ENCODE measurements at places on chromosomes 2 and 18.

GRCh38 chr2:83282841-83283240, 1176.2 kb downstream of the SUCLG1 start:
- DNase-seq = no peak

DNA sequence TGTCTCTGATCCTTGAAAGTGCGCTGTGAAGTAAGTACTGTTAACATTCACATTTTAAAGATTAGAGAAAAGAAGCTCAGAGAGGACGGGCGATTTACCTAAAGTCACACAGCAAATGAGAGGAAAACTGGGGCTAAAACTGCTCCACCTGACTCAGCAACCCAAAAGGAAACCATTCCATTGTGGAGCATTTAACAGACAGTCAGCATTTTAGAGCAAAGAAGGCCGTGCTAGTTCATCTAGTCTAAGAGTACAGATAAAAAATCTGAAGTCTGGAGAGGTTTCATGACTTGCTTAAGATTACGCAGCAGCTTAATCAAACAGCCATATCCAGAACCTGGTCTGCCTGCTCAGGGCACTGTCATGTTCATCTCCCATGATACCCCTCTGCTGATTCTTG, 19.9 kb upstream of the KCNF1 start:
- no peak for DNase-seq

GRCh38 chr2:217105733-217106649, 246.1 kb upstream of the TNP1 start:
- DNase-seq = no peak

DNA sequence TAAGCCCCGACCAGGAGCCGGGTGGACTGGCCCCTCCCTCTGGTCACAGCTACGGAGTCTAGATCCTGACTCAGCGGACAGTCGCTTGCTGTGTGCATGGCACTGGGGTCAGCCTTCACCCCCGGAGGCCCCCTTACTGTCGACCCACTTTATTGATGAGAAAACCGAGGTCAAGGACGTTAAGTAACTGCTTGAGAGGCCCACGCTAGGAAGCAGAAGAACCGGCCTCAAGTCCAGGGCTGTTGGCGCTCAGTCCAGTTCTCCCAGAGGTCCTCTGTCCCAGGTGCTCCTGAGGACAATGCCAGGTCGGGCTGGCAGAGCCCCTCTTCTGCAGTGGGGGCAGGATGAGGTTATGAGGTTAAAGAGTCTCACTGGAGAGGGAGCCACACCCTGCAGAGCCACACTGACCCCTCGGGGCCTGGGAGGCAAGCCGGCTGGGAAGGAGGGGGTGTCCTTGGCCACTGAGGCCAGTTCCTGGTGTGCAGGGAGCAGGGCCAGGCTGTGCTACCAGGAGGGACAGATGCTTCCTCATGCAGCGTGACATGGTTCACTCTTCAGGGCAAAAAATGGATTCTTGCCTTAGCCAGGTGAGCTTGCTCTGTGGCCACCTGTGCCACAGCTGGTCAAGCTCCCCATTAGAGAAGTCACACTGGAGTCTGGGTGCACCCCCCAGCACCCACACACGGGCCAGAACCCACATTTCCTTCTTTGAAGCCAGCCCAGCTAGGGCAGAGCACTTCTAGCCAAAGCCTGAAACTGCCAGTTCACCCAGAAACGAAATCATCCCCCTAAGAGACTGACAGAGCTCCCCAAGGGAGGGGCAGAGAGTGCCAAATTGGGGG, 47.3 kb upstream of the HPCAL1 start:
- no peak for DNase-seq

DNA sequence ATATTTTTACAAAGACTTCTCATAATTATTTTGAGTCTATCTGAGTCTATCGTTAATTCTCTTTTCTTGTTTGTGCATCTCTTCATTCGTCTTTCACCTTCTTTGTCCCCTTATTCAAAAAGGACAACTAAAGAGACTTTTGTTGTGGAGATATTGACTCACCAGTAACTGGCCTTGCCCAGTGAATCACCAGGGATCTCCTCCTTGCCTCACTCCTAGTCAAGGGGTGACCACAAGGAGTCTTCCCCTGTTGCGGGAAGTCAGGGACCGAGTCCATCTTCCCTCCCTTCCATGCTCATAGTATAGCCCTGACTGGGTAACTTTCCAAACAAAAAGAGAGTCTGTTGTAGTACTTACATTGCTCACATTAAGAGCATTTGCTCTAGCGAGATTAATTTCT, 158.9 kb downstream of the NEB start:
- no peak for DNase-seq

GRCh38 chr2:160575368-160575767, 81.8 kb upstream of the RBMS1 start:
- no peak for DNase-seq

DNA sequence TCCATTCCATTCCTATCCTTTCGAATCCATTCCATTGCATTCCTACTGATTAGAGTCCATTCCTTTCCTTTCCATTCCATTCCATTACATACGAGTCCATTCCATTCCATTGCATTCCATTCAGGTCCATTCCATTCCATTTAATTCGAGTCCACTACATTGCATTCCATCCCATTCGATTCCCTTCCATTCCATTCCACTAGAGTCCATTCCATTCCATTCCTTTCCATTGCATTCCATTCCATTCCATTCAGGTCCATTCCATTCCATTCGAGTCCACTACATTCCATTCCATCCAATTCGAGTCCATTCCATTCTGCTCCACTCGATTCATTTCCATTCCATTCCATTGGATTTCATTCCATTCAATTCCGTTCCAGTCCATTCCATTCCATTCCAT, 1133.6 kb downstream of the RPIA start:
- no peak for DNase-seq

GRCh38 chr2:130836501-130837174, at the start of gene ARHGEF4:
TSS of gene ARHGEF4 (plus strand) at chr2:130836914. CDS start at chr2:130836954, 40 bp downstream.
- DNase-seq = no peak

DNA sequence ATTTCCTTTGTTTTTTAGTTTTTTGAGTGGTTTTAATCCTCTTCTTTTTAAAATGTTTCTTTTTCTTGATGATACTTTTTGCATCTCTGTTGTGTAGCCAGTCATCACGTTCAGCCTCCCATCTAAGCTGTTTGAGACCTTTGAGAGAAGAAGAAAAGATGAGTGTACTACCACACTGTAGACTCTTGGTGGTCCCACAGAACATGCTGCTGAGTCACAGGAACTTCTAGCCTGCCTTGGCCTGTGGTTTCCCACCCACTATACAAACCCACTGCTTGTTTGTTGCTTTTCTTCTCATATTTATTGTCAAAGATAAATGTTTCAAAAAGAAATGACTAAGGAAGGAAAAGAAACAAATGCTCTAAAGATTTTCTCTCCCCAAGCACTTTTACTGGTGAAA, 5.5 kb downstream of the CEBPZOS start:
- peak; percentile 24 for DNase-seq

GRCh38 chr18:10685484-10685883, 159.7 kb downstream of the NAPG start:
- DNase-seq = no peak

DNA sequence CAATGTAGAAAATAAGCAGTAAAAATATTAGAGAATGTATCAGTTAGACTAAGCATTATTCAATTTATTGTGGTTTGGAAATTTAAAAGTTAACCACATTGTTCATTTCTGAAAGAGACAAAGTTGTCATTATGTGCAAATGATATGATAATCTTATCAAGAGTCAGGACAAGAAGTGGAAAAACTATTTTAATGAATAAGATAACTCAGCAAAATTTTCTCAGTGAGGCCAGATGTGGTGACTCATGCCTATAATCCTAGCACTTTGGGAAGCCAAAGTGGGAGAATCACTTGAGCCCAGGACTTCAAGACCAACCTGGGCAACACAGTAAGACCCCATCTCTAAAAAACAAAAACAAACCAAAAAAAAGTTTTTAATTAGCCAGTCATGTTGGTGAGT, 39.5 kb upstream of the CERS6 start:
- DNase-seq = no peak

DNA sequence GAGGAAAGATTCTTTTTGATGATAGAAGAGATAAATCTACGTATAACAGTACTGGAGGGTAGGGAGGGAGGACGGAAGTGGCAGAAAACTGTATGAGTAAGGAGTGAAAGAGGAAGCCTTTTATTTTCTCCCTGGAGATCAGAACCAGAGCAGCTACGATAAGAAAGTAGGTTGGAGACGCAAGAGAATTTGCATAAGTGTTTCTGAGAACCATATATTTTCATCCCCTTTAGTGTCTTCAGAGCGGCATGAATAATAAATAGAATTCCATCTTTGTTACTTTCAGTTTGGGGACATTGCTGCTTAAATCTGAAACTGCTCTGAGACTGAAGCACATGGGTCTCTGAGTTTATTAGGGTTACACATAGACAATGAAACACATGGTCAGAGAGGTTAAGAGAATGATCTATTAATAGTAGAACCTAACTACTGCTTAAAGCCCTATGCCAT, 230.2 kb upstream of the TNP1 start:
- DNase-seq = no peak
